ENCODE measurements at places on chromosomes 12 and 14.

DNA sequence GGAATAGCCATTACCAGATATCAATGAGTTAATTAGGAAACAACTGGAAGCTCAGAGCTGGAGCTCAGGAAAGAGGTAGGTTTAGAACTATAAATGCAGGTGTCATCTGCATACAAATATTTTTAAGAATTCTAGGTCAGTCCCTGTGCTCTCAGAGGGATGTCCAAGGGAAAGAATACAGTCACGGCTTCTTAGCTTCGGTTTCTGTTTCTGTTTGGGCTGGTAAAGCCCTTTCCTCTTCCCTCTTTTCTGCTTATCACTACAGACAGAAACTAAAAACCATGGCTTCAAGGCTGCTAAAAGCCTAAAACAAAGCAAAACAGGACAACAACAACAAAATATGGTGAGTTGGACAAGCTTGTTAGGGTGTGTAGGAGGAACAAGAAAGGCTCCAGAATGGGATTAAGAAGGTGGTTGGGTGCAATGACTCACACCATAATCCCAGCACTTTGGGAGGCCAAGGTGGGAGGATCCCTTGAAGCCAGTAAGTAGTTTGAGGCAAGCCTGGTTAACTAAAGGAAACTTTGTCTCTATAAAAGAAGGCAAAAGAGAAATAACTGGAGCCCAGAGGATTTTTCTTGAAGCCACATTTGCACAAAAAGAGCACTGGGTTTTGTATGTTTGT lies 113.0 kb downstream of the SEC23A start:
- DNase-seq: no peak

GRCh38 chr14:39276579-39277114 lies 42.9 kb downstream of the MIA2 start:
- no peak for DNase-seq

- DNase-seq: no peak
These were observed 5.4 kb downstream of the KRT6B start for GRCh38 chr12:52446367-52447045.

- DNase-seq: no peak
These were observed 885 bp upstream of the PALS1 start for GRCh38 chr14:67240168-67240932.

DNA sequence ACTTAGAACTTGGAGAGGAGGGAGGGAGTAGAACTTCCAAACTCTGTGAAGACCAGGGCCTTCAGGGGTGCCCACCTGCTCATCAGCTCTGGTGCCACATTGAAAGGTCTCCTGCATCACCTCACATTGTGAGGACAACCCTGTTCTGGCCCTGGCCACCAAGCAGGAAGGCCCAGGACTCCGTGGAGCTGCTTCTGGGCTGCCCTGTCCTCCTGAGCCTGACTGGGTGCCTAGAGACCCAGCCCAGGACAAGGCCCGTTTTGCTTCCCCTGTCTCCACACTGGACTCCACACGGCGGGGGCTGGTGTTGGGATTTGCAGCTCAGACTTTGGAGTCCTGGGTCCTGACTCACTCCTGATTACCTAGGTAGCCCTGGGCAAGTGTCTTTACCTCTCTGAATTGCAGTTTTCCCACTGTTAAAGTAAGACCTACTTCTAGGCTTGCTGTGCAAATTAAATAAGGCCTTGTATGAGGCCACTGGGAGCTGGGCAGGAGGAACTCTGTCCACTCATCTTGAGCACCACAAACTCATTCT lies 12.5 kb upstream of the KRT82 start:
- no peak for DNase-seq

DNA sequence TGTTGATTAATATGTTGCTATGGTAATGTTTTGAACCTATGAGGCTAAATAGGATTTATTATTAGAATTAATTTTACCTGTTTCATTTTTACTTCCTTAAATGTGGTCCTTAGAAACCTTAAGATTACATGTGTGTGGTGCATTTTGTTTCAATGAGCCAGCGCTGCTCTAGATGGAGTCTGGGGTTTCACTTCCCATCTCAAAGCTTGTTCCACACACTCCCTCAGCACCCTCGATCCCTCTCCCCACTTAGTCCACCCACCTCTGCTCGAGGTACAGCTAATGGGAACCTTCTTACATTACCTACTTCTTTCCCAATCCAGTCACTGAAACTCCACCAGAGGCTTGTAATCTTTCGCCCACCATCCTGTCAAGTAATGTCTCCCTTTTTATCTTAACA lies 205.2 kb downstream of the PAX9 start:
- no peak for DNase-seq

GRCh38 chr12:102323799-102324198 lies 126.2 kb upstream of the PMCH start:
- no peak for DNase-seq
